ENCODE measurements at places on chromosomes 7 and 10.

DNA sequence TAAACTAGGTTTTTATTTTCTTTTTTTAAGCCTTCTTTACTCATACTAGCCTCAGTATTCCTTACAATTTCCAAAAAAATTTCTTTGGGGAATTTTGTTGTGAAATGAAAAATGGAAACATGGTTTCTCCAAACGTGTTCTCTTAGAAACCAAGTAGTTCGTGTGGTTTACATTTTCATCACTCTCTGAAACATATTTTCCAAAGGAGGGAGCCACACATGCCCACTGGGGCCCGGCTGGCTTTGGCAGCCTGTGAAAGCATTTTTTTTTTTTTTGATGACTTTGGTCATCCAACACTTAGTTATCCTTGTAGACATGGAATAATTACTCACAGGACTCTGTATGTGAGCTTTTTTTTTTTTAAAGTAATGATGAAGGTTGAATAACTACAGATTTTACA, 169.6 kb downstream of the C7orf25 start:
- H3K27ac ChIP-seq: no peak overlapping the region
- no peak for DNase-seq
- peaks cover 9% of the 10 kb centered on the region for H3K4me1 ChIP-seq
- H3K4me3 ChIP-seq: no peak overlapping the region

DNA sequence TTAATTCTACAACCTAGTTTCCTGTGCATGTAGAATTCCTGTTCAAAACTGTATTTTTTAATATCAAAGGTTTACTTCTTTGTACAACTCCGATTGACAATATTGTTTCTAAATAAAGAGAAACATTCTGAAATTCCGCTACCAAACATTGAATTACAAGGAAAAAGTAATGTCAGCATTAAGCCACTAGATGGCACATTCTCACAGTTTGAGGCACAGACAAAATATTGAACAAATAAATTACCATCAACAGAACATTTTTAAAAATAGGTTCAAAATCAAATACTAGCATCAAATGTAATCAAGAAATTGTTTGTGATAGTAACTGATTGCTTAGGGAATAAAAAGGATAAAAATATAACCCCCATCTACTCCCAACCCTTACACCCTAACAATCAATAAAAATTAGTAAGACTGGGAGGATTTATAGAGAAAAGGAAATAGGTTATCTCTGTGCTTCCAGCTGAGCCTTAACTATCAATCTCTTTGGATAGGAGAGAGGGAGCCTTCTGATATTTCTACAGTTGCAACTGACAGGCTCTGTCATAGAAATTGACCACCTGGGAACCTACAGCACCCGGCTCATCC, 86.6 kb upstream of the C7orf33 start:
- H3K36me3 ChIP-seq: no peaks in the 10 kb centered on the region
- no peak for DNase-seq
- no peaks in the 10 kb centered on the region for H3K4me1 ChIP-seq
- H3K27ac ChIP-seq: no peak overlapping the region
- H3K27me3 ChIP-seq: peaks cover 7% of the 10 kb centered on the region

DNA sequence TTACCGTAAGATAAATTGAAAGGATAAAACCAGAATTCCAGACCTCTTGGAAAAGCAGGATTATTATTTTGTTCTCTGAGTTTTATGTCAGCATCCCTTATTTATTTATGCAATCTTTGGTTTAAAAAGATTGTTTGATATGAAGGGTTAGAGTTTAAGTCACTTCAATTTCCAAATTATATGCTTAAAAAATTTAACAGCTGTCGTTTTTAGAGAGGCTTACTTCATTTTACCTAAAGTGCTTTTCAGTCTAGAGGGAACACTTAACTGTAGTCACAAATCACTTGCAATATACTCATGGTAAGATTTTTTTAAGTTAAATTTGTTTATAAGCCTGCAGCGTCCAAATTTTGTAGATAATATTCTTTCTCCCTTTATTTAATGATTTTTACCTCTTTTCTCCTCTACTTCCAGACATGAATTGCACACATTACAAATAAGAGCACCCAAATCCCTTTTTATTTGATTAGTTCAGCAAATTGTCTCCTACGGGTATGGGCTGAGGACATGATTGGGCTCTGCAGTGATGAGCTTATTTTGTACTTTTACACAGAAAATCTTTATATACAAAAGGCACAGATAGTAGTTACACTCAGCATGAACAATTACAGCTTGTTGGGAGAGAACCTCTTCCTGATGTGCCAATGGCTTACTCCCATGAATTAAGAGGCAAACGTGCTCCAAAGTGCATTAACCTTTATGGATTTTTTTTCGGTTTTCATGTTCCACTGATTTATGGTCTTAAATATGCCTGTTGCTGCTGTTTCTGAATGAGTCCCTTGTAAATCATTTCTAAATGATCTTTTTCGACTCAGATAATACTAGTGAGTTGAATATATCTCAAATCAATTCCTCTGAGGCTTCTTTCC, 319.3 kb upstream of the LRGUK start:
- H3K27ac ChIP-seq: no peak overlapping the region
- no peak overlapping the region for H3K4me3 ChIP-seq
- no peak for DNase-seq
- H3K36me3 ChIP-seq: no peaks in the 10 kb centered on the region

GRCh38 chr10:19310066-19310465, 261.5 kb downstream of the MALRD1 start:
- no peaks in the 10 kb centered on the region for H3K4me1 ChIP-seq
- DNase-seq: no peak
- H3K4me3 ChIP-seq: no peak overlapping the region
- H3K27me3 ChIP-seq: no peaks in the 10 kb centered on the region

DNA sequence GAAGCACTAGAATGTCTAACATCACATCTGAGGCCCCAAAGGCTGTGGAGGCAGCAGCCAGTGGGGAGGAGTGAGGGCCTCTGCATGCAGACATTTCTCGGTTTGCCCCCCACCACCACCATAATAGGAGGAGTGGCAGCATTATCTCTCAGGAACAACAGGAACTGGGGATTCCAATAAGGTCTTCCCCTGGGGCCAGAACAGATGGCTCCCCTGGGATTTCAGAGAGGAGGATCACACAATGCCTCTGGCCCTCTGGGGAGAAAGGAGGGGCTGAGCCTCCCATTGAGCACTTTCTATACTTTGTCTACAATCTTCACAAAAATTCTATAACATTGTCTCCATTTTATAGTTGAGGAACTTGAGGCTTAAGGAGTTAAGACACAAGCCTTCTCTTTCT, 61.1 kb downstream of the GRID1 start:
- H3K4me1 ChIP-seq: no peaks in the 10 kb centered on the region
- H3K36me3 ChIP-seq: no peaks in the 10 kb centered on the region
- no peak for DNase-seq
- no peak overlapping the region for H3K27ac ChIP-seq

DNA sequence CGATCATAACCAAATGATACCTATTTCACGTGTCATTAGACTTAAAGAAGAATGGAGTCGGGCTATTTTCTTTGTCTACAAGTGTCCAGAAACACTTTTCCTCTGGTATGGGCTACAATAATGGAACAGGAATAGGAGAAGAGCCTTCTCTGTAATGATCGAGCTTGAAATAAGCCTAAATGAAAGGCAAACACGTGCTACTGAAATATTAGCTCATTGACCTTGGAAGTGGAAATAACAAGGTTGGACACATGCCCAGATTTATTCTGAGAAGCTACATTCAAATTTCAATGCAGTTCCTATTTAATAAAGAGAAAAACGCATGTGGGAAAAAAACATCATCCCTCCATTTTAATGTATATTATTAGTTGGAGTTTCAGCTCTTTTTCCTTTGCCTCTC, 254.7 kb upstream of the PTER start:
- DNase-seq: no peak
- H3K4me1 ChIP-seq: no peaks in the 10 kb centered on the region
- H3K4me3 ChIP-seq: no peak overlapping the region
- H3K27me3 ChIP-seq: no peaks in the 10 kb centered on the region
- no peak overlapping the region for H3K27ac ChIP-seq

GRCh38 chr7:117435475-117436043, 8.3 kb upstream of the ASZ1 start:
- H3K27me3 ChIP-seq: no peaks in the 10 kb centered on the region
- H3K27ac ChIP-seq: no peak overlapping the region
- H3K4me3 ChIP-seq: no peak overlapping the region

DNA sequence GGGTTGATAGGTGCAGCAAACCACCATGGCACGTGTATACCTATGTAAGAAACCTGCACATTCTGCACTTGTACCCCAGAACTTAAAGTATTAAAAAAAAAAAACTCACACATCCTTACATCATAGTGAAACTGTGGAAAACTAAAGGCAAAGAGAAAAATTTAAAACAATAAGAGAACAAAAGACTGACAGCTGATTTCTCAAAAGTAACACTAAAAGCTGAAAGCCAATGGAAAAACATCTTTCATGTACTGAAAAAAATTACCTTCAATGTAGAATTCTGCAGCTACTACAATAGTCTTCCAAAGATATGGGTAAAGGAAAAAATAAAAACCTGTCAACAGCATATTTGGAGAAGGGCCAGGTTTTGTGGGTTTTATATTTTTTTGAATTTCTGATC, 729.1 kb upstream of the NRP1 start:
- H3K4me3 ChIP-seq: no peak overlapping the region
- no peaks in the 10 kb centered on the region for H3K4me1 ChIP-seq
- H3K36me3 ChIP-seq: no peaks in the 10 kb centered on the region

DNA sequence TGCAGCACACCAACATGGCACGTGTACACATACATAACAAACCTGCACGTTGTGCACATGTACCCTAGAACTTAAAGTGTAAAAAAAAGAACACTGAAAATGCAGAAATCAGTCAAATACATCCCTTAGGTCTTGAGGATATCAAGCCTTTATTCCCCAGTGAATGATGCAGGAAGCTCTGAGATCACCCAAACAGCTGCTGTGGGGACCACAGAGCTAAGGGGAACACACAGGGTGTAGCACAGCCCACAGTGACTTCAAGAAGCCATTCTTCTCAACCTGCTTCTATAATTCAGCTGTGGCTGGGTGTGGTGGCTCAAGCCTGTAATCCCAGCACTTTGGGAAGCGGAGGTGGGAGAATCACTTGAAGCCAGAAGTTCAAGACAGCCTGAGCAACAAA, 314.9 kb downstream of the CALN1 start:
- no peak overlapping the region for H3K4me3 ChIP-seq
- no peak for DNase-seq
- no peaks in the 10 kb centered on the region for H3K4me1 ChIP-seq
- H3K36me3 ChIP-seq: no peaks in the 10 kb centered on the region
- no peaks in the 10 kb centered on the region for H3K27me3 ChIP-seq

DNA sequence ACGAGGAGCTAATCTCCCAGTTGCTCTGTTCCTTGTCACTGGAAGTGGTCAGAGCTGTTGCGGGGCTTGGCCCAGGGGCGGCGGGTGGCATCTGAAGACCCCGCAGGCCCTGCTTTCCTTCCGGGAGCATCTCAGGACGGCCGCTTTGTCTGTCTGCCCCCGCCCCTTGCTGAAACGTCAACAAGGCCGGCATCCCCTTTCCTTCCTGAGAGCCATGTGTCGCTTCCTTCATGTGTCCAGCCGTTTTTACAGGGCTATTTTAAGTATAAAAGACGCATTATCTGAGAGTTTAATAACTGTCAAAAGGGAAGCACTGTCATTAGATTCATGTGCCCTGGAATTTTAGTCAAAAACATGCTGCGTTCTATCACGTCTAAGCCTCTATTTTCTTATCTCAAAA, 110.4 kb downstream of the CUX1 start:
- H3K27ac ChIP-seq: peak overlapping the region; percentile 38
- DNase-seq: no peak
- H3K36me3 ChIP-seq: no peaks in the 10 kb centered on the region
- H3K27me3 ChIP-seq: no peaks in the 10 kb centered on the region
- no peak overlapping the region for H3K4me3 ChIP-seq
- H3K4me1 ChIP-seq: no peaks in the 10 kb centered on the region

GRCh38 chr10:52568309-52568708, 204.3 kb downstream of the MBL2 start:
- H3K4me3 ChIP-seq: no peak overlapping the region
- no peaks in the 10 kb centered on the region for H3K36me3 ChIP-seq
- no peak overlapping the region for H3K27ac ChIP-seq
- H3K27me3 ChIP-seq: no peaks in the 10 kb centered on the region
- no peaks in the 10 kb centered on the region for H3K4me1 ChIP-seq

GRCh38 chr10:102010961-102011360, 45.0 kb downstream of the ARMH3 start:
- DNase-seq: peak; percentile 35
- H3K4me3 ChIP-seq: no peak overlapping the region
- no peak overlapping the region for H3K27ac ChIP-seq
- H3K4me1 ChIP-seq: peaks cover 18% of the 10 kb centered on the region

DNA sequence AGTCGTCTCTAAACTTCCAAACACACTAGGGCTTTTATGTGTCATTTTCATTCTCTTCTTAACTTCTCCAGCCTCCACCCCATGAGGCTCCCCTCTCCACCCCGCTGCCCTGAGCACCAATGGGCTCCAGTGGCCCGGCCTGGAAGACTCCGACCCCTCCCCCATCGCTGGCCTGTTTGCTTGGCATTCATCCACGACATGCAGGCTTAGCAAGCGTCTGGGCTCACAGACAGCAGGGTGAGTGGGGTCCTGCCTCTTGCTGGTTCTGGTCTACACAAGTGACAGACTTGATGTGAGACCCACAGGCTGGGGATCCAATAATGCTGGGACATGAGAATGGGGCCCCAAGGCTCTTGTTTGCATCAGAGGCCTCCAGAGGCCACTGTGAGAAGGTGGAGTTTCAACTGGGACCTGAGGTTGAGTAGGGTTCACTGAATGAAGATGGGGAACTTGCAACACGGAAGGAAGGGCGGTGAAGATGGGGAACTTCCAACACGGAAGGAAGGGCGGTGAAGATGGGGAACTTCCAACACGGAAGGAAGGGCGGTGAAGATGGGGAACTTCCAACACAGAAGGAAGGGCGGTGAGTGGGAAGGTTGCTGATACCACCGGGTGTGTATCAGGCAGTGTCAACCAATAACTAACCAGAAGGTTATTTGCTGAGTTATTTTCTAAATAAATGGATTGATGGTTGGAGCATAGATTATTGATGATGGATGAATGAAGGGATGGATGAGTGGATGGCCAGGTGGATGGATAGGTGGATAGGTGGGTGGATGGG, 14.0 kb downstream of the KNDC1 start:
- no peaks in the 10 kb centered on the region for H3K36me3 ChIP-seq
- H3K4me1 ChIP-seq: no peaks in the 10 kb centered on the region
- no peak overlapping the region for H3K4me3 ChIP-seq
- no peak for DNase-seq
- H3K27me3 ChIP-seq: no peaks in the 10 kb centered on the region
- H3K27ac ChIP-seq: no peak overlapping the region

GRCh38 chr7:38548605-38549004, 82.6 kb downstream of the AMPH start:
- H3K27ac ChIP-seq: no peak overlapping the region
- H3K4me3 ChIP-seq: no peak overlapping the region
- no peak for DNase-seq
- no peaks in the 10 kb centered on the region for H3K27me3 ChIP-seq

GRCh38 chr10:90842725-90843124, 15.1 kb downstream of the HTR7 start:
- H3K27ac ChIP-seq: no peak overlapping the region
- no peak for DNase-seq
- H3K36me3 ChIP-seq: no peaks in the 10 kb centered on the region
- no peak overlapping the region for H3K4me3 ChIP-seq

- peak overlapping the region; percentile 30 for H3K27ac ChIP-seq
- H3K4me1 ChIP-seq: peaks cover 27% of the 10 kb centered on the region
- H3K27me3 ChIP-seq: no peaks in the 10 kb centered on the region
- no peak for DNase-seq
Observed at GRCh38 chr7:47405286-47405904, 176.5 kb downstream of the TNS3 start.

GRCh38 chr7:69193061-69193460, 405.2 kb upstream of the AUTS2 start:
- H3K27ac ChIP-seq: no peak overlapping the region
- H3K4me1 ChIP-seq: no peaks in the 10 kb centered on the region
- no peak overlapping the region for H3K4me3 ChIP-seq
- DNase-seq: no peak
